GF-D8 (cell line): ENCODE measurements at places on chromosomes 1 and 21.

DNA sequence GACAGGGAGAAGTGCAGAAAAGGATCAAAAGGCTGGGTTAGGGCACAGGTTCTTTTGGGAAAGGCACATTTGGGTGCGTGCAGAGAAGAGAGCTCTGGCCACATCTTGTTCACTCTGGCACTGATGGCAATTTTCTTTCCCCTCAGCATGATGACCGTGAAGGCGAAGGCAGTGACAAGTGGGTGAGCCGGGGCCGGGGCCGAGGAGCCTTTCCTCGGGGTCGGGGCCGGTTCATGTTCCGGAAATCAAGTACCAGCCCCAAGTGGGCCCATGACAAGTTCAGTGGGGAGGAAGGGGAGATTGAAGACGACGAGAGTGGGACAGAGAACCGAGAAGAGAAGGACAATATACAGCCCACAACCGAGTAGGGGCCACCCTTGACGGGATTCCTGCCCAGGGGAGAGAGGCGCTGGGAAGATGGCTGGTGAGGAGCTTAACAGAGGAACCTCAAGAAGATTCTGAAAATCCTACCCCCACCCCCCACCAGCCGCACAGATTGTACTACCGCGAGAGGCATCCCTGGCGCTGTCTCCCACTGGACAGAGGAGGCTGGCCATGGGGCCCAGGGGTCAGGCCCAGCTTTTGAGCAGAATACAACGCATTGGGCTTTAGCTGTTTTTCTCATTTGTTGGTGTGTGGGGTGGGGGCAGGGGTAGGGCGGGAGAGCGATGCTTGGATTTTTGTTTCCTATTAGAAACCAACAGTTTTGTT is 2.4 kb upstream of the SH3D21 start:
- DNase-seq, result no peak

GRCh38 chr1:214213136-214213535 is 67.8 kb upstream of the SMYD2 start:
- DNase-seq, result no peak

DNA sequence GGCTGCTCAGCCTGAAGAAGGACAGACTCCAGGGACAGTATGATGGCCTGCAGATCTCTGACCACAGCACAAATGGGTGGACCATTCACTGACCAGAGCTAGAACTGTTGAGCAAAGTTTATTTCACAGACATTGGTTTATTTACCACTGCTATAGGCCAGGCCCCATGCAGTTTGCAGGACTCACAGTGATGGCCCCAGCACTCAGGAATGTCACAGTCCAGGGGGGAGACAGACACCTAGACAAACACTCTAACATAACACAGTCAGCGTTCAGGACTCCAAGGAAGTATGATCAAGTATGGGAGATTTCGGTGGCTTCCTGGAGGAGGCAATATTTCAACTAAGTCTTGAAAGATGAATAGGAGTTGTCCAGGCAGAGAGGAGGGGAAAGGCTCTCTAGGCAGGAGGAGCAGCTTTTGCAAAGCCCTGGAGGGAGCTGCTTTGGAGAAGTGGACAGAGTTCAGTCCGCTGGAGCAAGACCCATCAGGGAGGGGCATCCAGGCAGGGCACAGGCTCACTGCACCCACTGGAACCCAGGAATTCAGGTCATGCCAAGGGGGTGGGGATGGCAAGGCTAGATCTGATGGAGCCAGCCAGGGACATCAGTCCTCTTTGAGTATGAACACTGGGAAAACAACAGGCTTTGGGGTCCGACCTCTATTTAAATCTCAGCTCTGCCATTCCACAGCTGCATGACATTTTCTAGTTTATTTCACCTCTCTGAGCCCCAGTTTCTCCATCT is 454.3 kb downstream of the MATN1 start:
- no peak for DNase-seq

DNA sequence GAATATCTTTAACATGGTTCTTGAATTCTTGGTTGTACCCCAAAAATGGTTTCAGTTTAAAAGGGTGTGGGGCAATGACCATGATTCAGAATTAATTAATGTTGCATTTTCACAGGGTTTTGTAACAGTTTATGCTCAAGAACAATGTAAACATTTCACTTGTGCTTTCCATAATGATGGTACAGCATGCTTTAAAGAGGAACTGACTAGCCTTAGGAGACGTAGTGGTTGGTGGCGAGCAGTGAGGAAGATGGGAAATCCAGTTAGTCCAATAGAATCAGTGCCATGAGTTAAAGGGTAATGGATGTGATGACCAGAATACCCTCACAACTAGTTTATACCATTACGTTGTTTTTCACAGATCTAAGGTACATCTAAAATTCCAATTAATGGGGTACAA is 138.0 kb downstream of the HS2ST1 start:
- no peak for DNase-seq

DNA sequence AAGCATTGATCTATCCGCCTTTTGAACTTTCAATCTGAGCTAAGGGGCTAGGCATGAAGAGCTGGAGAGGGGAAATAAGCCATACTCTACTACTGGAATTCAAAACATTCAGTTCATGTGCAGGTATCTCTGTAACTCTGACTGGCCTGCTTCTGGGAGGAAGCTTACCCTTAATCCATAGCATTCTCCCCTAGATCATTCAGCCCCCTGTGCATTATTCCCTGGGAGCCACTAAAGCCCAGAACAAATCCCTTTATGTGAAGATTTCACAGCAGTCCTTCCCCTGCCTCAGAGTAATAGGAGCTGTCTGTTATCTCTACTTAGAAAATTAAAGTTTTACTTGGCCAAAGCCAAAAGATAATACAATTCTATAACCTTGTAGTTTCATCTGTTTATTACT is 300.7 kb downstream of the SEC16B start:
- DNase-seq, result no peak

DNA sequence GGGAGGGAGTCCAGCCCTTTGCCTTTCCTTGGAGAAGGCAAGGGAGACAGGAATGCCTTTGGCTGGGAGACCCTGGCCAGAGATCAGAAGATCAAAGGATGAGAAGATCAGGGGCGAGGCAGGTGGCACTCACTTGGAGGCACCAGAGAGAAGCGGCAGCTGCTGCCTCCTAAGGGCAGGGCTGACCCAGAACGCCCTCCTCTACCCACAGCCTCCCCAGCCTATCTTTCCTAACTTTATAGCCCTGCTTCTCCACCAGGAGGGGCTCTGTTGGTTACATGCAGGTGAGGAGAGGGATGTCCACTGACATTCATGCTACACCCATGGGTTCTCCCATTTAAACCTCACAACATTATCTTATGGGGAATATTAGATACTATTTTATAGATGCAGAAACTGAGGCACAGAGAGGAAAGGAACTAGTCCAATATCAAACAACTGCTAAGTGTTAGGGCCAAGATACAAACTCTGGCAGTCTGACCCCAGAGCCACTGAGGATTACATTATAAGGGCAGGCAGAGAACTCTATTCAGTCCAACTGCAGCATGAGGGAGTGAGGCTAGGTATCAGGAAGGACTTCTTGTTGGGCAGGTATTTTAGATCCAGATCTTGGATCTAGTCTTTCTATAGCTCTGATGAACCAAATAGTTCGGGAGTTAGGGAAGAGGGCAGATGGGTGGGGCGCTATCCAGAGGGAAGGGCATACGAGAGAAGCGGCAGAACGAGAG is 19.9 kb downstream of the LGR6 start:
- no peak for DNase-seq

GRCh38 chr1:89870998-89871397 is 50.2 kb downstream of the LRRC8D start:
- no peak for DNase-seq

DNA sequence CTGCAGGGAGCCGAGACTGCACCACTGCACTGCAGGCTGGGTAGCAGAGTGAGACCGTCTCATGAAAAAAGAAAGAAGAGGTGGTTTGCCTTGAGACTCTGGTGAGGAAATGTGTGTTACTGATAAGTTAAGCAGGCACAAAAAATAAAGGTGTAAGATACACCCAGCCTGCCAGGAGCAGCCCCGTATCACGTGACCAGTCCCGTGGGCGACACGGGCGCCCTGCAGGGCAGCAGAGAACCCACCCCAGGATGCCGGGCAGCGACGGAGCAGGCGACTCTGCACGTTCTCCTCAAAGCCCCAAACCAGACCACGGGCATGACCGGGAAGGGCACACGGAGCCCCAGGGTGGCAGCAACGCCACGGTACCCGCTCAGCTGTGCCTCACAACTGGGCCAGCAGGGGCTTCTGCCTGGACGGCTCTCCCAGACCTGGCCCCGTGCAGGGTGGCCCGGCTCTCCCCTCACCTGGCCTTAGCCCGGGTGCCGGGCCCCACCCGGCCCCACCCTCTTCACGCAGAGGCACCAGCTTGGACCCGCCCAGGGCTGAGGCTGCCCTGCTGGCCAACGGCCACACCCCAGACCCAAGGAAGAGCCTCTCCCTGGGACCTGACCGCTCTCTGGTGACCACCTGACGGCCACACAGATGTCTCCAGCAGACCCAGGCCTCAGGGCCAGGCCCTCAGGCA is 8.1 kb upstream of the TNFRSF4 start:
- DNase-seq, result no peak

DNA sequence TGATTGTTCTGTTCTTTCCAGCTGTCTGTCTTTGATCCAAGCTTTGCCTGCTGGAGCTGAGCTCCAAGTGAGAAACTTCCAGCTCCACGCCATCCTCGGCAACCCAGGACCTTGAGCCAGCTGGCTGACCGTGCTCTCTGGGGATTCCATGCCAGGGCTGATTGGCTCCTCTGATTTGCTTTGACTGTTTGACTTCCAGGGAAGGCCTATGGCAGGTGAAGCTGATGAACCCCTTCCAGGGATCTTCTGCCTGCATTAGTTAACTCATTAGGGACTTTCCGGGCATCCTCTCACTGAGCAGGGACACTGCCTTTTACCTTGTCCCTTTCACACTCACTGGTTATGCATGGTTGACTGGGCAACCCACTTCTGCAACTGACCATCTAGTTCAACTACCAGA is 406.1 kb downstream of the RPS6KC1 start:
- no peak for DNase-seq

- no peak for DNase-seq
These were observed 41.0 kb upstream of the PTPRC start for GRCh38 chr1:198597690-198598430.

GRCh38 chr1:162689745-162690671 is 57.7 kb downstream of the DDR2 start:
- no peak for DNase-seq
